ENCODE measurements at places on chromosomes 2 and 18.

DNA sequence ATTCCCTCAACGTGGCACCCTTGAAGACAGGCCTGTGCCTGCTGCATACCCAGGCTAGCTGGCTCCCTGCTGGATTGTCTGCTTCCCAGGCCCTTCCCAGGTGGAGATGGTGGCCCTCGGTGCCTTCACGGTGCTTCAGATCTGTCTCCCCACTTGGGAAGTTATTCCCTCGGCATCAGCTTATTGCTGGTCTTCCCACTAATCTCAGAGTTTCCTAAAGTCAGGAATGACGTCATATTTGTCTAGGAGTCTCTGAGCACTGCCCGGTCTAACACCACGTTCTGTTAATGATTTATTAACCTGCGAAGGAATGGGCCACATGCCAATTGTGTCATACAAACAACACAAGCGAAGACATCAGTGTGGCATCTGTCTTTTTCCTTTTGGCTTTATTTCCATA lies 269.8 kb upstream of the ID2 start:
- no peak for DNase-seq

GRCh38 chr2:172046080-172046678 lies 39.1 kb upstream of the DLX1 start:
- no peak for DNase-seq

DNA sequence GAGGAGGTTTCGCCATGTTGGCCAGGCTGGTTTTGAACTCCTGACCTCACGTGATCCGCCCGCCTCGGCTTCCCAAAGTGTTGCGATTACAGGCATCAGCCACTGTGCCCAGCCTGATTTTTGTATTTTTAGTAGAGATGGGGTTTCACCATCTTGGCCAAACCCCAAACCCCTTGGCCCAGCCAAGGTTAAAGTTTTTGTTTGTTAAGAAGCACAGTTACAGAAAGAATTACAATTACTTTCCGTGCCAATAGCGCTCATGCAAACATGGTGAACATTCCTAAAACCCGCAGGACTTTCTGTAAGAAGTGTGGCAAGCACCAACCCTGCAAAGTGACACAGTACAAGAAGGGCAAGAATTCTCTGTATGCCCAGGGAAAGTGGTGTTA lies 26.1 kb downstream of the ITSN2 start:
- no peak for DNase-seq

DNA sequence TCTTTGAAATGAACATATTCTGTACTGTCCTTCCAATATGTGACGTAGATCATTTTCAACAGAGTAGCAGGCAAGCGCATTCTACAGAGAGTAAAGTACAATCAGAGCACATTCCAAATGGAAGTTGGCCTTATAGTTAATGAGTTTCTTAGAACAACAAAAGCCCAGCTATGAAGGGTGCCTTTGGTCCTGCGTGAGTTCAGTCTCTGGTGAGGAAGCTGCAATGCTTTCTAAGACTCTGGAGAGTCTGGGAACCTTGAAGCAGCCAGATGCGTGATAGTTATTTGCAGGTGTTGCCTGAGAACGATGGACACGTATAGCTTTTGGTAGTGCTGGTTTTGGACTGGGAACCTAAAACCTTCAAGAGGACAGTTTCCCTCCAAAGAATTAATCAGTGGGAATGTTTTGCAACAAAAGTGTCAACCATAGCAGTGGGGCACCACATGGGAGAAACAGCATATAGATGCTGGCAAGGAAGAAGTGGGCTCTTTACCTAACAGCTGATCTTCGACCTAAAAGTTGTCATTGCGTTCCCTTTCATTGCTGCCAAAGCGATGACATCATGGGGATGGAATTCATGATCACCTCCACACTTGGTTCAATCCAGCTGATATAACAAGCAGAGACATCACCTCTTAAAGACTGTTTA lies 9.3 kb upstream of the SNORC start:
- no peak for DNase-seq

GRCh38 chr2:16128746-16129610 lies 188.6 kb downstream of the MYCN start:
- DNase-seq = no peak

- DNase-seq = no peak
These were observed 285.7 kb downstream of the TCF4 start for GRCh38 chr18:55302167-55302833.

GRCh38 chr2:27123302-27124150 lies at the start of gene ABHD1:
Gene ABHD1 (plus strand): TSS chr2:27123815. CDS start chr2:27123949, 134 bp downstream.
- peak; percentile 81 for DNase-seq

DNA sequence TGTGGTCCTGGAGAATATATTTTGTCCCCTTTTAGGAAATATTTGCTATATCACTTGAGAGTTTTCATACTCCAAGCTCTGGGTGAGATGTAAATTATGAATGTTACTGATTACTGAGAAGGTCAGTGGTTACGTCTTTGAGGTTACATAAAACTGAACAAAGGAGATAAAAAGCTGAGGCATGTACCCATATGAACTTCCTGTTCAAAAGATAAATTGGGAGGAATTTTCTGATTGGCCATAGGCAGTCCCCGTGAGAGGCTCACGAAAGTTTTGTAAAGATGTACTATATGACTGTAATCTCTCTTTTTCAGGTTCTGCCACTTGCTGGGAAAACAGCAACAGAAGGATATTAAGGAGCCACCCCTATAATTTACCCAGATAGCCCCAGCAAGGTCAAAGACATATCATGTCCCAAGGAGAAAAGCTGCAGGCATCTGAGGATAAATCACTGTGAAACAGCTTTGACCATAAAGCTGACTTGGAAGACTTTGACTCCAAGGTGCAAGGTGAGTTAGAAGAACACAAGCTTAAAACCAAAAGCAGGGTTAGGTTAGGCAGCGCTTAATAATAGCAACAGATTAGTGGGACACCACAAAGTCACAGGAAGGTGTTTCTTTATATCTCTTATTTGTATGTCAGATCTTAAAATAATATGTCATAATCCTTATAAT lies 90.4 kb downstream of the OSBPL6 start:
- DNase-seq = no peak

- DNase-seq = no peak
These were observed 259.9 kb downstream of the EIPR1 start for GRCh38 chr2:3117650-3118216.

DNA sequence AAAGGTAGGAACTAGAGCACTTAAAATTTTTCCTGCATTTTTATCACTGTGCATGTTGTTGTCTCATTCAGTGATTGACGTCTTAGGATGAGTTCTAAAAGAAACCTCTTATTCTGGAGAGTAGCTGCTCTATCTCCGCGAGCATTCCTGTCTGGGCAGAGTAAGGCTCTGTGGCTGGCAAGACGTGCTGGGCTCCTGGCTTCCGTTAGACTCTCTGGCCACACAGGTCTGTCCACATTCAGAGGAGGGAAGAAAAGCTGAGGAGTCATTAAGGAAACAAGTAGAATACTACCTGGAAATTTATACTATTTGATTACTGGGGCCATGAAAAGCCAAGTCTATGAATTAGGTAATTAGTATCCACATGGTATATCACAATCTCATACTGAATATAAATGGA lies 138.0 kb upstream of the DNMT3A start:
- DNase-seq = no peak

- no peak for DNase-seq
These were observed 24.0 kb upstream of the COLEC12 start for GRCh38 chr18:524466-524865.

DNA sequence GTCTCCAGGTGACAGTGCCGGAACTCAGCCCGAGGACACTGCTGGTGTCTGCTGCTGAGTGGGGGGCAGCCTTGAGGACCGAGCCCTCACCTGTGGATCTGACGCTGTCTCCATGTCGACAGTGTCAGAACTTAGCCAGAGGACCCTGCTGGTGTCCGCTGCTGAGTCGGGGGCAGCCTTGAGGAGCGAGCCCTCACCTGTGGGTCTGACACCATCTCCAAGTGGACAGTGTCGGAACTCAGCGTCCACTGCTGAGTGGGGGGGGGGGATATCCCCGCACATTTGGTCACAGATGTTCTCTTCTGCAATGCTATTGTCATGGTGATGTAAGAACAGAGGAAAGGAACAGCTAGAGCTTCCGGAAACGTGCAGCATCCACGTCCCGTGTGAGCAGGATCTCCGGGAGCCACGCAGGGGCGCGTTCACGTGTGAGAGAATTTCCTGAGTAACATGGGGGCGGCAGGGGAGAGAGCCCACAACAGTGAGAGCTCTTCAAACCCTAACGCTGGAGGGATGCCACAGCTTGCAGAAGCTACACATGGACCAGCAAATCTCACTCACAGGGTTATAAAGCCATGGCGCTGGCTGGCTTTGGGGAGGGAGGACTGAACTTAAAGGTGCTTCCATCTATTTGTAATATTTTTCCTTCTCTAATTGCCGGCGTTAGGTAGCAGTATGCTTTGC lies 250.7 kb upstream of the SALL3 start:
- DNase-seq = peak; percentile 38

GRCh38 chr18:56899660-56900059 lies 247.2 kb upstream of the BOD1L2 start:
- DNase-seq = no peak

DNA sequence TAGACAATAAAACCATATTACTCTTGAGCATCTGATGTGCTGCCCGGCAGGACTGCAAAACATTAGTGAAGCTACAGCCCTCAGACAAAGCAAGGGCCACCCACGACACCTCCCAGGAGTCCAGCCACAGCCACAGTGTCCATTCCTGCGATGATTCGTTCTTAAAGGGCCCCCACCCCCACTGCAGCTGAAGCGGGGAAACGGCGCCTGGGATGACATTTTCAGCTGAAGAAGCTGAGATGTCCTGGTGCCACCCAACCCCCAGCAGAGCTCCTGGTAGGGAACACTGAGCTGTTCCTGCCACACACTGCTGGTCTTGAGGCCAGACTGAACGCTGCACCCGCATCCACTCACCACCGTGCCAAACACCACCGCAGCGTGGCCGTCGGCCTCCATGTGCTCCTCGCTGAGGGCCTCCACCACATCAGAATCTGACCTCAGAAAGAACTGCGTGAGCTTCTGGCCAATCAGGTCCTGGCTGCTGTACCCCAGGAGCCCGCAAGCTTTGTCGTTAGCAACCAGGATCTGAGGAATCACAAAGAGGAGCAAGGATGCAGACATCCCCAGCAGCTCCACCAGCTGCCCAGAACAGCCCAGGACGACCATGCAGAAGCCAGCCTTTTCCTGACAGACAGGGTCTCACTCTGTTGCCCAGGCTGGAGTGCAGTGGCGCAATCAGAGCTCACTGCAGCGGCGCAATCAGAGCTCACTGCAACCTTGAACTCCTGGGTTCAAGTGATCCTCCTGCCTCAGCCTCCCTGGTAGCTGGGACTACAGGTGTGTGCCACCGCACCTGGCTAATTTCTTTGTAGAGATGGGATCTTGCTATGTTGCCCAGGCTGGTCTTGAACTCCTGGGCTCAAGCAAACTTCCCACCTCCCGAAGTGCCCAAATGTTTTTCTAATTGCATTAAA lies 9.5 kb downstream of the PASK start:
- no peak for DNase-seq

DNA sequence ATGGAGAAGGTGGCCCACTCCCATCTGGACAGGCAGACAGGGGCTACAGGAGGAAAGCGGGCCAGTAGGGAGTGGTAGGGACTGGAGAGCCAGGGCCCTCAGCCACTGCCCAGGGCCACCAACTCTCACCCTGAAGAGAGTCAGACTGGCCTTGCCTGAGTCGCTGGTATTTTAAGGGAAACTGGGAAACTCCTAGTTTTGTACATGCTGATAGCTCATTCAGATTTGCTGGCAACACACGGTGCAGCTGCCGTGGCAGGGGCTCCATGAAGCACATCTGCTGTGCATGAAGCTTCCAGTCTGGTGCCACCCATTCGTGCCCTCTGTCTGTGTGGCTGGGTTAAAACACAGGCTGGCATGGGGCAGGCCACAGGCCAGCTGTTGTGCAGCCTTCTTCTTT lies 137.3 kb upstream of the GLI2 start:
- no peak for DNase-seq

Measured in sciatic nerve (tissue), 2 donors.